ENCODE measurements at places on chromosomes 3 and 15.

DNA sequence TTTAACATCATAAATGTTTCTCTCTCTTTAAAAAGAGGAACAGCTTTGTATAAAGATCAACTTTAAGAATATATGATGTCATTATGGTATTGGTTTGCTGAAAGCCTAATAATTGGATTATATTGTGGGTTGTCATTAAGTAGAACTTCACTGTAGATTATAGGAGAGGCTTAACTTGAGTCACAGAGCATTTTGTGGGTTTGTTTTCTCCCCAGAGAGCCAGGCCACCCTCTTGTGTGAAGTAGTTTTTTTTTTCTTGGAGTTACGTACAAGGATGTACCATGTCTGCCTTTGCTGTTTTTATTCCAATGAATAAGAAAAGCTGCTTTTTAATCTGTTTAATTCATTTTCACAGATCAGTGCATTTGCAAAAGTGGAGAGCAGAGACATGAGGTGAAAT lies 354.8 kb upstream of the TBL1XR1 start:
- no peak for DNase-seq

GRCh38 chr3:105835606-105836005 lies 33.2 kb downstream of the CBLB start:
- peak; percentile 36 for DNase-seq

GRCh38 chr3:16055606-16056211 lies 118.8 kb upstream of the GALNT15 start:
- peak; percentile 37 for DNase-seq

GRCh38 chr15:75455424-75455981 lies 4.0 kb upstream of the SIN3A start:
- DNase-seq: peak; percentile 97

GRCh38 chr3:99774467-99774866 lies 43.2 kb upstream of the CMSS1 start:
- peak; percentile 81 for DNase-seq

DNA sequence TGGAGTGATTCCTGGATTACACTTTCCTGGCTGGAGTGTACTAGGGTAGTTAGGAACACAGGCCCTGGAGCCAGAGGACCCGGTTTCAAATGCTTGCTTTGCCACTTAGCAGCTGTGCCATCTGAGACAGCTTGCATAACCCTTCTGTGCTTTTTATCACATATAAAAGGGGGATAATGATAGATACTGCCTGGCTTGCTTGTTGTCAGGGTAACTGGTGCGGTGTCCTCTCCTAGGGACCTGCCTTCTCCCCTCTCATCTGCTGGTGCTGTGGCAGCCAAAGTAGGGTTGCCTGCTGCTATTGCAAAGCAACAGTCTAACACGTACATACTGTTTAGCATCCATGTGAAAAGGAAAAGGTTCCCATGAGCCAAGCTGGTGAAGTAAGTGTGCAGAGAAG lies 137.8 kb downstream of the LRTM1 start:
- DNase-seq: no peak

Measured in adipocyte (in vitro differentiated cells).